ENCODE measurements at places on chromosomes 1 and 21.

- DNase-seq, result no peak
Observed at GRCh38 chr1:180527101-180527669, 24.8 kb upstream of the ACBD6 start.

DNA sequence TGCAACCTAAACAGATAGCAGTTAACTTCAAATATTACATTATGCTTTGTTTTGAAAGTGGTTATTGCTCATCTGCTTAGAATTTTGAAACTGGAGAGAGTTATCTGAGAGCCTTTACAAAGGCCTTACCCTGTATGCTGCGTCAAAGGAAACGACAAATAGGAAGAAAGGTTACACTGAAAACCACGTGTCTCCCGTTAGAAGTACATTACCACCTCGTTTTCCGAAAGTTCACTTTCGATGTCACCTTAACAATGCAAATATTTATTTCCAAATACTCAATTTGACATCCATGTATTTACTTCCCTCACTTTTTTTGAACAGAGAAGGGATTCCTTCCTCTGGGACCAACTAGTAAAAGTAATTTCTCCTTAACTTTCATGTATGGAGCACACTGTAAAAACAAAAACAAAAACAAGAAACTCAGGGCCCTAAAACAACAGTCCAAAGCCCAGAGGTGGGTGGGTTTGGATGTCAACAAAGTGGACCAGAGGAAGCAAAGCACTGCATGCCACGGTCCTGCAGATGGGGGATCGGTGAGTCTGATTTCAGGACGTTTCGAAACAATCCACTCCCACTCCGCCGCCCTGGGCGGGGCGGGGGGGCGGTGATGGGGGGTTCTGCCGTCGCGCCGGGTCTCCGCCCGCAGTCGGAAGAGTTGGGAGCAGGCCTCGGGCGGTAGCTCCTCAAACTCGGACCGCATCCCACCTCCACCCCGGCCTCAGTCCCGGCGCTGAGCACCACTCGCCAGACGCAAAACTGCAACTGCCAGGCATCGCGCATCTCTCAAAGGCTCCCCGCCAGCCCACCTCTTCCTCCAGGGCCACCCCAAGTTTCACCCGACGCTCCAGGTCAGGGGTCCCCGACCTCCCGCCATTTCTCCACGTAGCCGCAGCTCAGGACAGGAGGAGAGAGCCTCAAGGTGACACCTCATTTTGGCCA is 841 bp downstream of the ADSS2 start:
- peak; percentile 69 for DNase-seq

GRCh38 chr1:145751491-145752037 is 32.3 kb downstream of the CD160 start:
- no peak for DNase-seq

DNA sequence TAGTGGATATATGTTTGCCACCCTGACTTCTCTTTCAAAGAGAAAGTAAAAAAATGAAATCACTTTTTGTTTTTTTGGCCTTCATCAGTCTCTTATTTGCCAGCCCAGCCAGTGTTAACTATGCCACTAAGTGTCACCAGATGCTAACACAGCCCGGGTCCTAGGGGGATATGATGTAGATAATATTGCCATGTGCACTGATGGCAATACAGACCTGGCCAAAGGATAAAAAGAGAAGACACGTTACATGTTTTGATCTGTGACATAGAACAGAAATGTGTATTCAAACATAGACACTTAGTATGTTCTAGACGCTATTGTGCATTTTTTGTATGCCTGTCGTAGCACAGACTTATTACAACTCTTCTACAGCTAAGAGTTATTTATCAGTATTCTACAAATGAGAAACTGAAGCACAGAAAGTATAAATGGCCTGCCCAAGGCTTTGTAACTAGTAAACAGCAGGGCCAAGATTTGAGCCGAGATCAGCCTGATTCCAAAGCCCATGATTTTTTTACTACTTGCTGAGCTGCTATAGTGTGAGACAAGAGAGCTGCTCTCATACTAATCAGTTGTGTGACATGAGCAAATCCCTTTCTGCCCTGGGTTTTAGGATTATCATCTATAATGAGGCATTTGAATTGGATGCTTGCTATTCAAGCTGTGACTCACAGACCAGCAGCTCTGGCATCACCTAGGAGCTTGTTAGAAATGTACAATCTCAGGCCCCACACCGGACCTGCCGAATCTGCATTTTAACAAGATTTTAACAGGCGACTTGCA is 6.3 kb downstream of the LRRC53 start:
- no peak for DNase-seq

GRCh38 chr1:67407498-67407897 is 22.7 kb downstream of the SERBP1 start:
- no peak for DNase-seq

DNA sequence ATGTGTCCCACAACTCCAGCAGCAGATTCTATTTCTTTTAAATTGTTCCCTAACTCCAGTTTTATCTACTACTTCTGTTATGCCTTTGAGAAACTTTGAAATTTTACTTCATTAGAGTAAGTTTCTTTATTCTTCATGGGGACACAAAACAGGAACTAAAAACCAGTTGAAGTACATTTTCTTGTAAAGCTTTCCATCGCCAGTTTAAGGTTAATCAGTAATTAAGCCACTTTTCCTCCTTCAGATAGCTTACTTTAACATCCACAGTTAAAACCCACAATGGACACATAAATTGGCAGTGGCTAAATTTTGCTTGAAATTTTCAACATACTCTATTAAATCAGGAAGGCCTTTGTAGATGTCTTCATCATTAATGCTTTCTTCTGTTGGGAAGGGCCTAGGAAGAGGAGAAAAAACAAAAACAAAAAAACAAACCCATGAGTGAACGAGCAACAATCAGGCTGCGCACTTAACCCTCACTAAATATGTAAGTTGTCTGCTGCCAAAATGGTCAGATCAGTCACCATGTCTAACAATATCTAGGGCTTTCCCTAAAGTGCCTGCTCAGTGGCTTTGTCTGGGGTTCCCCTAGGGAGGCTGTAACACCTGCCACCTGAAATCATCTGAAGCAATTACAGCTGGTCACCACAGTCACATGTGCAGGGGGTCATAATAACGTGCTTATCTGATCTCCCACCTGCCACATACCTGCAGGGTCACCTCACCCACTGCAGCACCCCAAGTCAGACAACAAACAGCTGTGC is 187.9 kb downstream of the VAV3 start:
- no peak for DNase-seq

DNA sequence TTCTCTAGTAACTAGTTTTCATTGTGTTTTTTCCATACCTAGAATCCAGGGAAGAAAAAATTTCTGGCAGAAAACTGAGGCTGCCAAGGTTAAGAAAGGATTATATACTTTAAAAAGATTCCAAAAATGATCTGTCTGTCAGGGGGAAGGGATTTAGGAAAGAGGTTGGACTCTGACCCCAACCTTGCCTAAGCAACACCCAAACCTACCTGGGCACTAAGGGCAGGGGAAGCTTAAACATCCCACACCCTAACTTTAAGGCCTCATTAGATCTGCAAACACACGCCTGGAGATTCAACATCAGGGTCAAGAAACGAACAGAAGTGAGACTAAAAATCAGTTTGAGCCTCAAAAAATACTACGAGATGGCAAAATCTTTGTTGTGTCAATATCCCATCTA is 19.4 kb downstream of the KDM5B start:
- DNase-seq, result no peak

DNA sequence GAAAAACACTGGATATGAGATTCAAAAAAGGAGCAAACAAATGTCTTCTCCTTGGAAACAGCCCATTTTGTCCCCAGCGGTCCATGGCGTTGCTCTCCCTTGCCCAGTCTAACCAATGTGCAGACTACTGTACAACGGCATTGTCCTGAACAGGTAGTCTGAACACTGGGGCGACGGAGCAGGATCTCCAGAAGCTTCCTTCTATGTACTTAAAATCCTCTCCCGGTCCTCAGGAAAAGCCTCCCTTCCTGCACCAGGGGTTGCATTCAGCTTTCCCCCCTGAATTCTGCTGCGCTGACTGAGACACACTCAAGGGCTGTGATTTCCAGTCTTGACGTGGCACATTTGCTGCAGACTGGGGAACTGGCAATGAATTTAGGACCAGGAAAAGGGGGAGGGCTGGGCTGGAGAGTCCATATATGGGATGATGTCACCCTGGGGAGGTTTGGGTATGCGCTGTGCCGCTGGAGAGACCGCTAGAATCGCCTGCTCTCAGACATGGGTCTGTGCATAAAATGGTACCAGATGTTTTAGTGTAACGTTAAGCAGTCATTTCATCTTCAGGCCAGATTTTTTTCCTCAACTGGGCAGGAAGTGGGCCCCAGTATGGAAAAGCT is 275.9 kb upstream of the C1orf105 start:
- no peak for DNase-seq

DNA sequence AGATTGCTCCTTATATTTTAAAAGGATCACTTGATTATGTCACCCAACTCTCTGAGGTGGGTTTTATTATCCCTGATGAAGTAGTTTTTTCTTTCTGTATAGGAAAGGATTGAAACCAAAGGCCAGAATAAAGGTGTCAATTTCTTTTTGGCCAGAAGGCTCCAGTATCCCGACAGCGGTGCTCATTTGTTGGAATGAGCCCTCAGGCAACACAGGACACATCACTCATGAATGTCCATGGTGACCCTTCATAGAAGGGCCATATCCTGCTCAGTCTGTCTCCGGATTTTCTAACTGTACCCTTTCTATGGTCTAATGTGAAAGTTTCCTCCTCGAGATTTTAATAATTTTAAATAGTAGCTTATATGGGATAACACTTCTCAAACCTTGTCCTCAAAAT is 171.3 kb upstream of the USP24 start:
- no peak for DNase-seq

DNA sequence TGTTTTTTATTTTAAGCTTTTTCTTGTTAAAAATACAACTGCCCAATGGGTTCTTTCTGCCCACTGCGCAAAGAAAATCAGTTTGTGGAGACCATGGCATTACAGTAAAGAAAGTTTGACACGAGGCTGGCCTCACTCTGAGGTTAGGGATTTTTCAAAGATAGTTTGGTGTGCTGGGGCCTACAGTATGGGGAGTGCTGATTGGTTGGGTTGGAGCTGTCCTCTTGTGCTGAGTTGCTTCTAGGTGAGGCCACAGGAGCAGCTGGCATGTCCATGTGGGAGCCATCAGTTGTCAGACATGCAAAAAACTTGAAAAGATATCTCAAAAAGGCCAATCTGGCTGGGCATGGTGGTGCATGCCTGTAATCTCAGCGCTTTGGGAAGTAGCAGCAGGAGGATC is 14.0 kb downstream of the OSBPL9 start:
- no peak for DNase-seq

GRCh38 chr1:115136706-115137105 is 47.4 kb upstream of the TSPAN2 start:
- DNase-seq, result no peak

- DNase-seq, result no peak
Observed at GRCh38 chr1:88462096-88462487, 222.0 kb upstream of the PKN2 start.

GRCh38 chr1:235552146-235552716 is 48.0 kb upstream of the B3GALNT2 start:
- no peak for DNase-seq

DNA sequence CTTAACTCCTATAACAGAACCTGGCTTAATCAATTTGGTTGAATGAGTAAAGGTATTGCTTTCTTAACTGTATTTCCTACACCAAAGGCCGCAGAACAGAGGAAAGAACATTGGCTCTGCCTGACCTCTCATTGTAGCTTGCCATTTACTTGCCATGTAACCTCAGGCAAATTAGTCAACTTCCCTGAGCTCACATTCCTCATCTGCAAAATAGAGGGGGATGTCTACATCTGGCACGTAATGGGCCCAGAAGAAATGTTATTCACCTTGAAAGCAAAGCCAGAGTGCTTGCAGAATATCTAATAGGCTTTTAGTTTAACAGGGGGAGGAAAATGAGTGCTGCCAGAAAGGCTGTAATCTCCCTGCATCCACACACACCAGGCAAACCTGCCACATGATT is 44.3 kb downstream of the LAMC2 start:
- DNase-seq, result no peak

DNA sequence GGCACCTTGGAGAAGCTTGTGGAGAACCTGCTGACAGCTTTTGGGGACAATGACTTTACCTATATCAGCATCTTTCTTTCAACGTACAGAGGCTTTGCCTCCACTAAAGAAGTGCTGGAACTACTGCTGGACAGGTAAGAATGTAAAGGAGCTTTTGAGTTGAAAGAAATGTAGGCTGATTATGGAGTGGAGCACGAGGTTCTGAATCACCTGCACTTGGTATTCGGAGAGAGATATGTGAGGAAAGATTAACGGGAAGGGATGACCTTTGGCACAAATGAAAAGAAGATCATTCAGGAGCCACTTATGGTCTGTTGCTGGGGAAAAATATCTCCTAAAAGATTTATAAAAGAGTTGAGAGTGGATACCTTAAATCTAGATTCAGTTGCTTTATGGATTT is 42.7 kb downstream of the RGL1 start:
- DNase-seq, result no peak

- DNase-seq, result no peak
Observed at GRCh38 chr1:184072376-184072775, 20.8 kb downstream of the TSEN15 start.

Data from activated naive CD4-positive, alpha-beta T cell treated with anti-CD3 and anti-CD28 coated beads, Interleukin-2, amount 50 U/mL, for 16 hours (primary cell).